Stimulated activated naive CD8-positive, alpha-beta T cell treated with anti-CD3 and anti-CD28 coated beads, Interleukin-15, Interleukin-2, amounts not matched to agents 100 U/mL and 50 U/mL, for 24 hours (primary cell): ENCODE measurements at places on chromosomes 5 and 9.

GRCh38 chr9:128550226-128550625 lies 2.2 kb upstream of the SPTAN1 start:
- peak; percentile 33 for DNase-seq

DNA sequence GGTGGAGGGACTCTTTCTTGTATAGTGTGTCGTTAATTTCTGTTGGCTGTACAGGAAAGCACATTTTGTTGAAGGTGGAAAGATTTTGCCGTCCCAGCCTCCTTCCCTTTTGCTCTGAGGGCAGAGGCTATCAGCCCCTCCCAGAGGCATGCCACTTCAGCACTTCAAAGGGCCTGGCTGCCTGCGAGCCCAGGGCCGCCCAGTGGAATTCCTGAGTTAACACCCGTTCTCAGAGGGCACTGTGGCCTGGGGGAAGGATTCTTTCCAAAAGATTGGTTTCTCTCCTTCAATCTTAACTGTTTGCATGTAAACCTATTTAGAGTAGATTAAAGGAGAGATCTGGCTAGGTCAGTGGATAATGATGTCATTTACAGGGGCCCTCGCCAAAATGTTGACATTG lies 238.6 kb downstream of the FANCC start:
- no peak for DNase-seq

DNA sequence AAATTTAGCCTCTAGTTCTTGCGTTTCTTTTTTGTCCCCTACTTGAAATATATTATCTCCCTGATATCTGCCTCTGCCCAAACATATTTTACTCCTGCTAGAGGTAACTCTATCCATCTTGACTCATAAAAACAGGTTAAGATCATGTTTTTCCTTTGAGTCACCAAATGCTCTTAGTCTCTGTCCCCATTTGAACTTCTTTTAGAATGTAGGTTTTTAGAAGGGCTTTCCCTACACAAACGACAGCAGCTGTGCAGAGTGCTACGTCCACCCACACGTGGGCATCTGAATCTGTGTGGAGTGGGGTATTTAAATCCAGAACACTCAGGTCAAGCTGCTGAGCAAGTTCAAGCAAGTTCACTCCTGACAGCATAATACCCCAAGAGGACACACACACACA lies 2.2 kb downstream of the HSD17B3 start:
- DNase-seq: no peak

GRCh38 chr9:87435189-87435880 lies 62.3 kb upstream of the DAPK1 start:
- DNase-seq: no peak

DNA sequence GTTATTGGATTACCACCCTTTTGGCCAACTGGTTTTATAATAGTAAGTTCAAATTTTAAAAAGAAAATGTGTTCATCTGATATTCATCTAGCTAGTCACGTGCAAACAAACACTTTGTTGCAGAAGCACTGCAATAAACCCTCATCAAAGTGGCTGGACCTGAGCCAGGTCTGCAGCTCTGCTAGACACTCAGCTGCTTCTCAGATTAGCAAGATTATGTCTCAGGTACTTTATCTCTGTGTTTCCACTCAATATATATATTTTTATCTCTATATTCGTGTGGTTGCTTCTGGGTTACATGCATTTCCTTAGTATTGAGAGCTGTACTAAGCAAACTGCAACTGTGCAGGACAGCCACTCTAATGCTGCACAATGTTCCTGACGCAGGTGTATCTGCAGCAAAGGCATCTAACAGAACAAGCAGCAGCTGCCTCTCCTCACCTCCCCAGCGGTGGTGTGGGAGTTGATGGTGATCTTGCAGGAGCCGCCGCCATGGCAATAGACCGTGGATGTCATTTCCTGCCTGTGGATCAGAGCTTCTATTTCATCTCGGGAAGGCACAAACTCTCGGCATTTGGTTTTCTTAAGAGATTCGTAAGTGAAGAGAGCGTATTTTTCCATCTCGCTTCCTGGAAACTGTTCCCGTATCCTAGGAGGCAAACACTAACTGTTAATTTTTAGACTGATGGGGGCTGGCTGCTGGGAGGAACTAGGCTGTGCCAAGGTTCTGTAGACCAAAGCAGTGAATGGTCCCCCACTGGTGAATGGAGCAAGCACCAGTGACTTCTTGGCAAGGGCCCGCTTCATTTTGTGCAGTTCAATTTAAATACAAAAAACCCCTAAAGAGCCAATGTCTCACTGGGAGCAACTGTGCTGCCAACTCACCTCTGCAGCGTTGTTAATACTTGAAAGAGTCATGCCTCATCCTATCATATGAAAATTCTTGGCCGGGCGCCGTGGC lies 56.7 kb upstream of the RETREG1 start:
- peak; percentile 16 for DNase-seq

DNA sequence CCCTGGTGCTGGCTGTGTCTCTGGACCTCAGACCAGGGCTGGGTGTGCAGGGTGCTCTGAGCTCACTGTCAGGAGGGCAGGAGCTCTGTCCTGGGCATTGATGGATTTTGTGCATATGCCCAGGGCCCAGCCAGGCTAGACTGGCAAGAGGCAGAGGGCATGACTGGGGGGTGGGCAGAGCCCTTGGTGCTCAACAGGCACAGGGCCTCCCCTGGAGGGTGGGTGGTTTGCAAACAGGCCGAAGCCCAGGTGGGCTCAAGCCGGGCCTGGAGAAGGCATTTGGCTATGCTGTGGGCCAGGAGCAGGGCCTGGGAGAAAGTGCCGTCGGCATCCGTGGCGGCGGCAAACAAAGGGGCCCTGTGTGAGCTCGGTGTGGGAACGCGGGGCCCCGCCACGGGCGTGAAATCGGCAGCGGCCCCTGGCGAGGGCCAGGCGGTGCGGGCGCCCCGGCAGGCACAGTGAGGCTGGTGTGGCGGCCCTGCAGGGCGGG lies 1.9 kb upstream of the NRARP start:
- peak; percentile 21 for DNase-seq

- no peak for DNase-seq
Observed at GRCh38 chr5:139232147-139232724, 34.1 kb upstream of the SIL1 start.

DNA sequence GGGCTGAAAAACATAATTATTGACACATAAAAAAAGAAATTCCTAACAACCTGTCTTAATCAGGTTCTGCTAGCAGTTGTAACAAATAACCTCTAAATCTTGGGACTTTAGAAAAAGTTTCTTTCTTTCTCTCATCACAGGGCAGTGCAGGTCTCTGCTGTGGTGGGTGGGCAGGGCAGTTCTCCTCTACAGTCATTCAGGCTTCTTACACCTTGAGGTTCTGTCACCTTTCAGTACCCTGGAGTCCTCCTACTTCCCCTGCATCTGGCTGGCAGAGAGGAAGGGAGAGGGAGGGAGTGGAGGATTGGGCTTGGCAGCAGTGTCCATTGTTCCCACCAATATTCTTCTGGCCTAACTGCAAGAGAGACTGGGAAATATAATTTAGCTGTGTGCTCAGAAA lies 112.2 kb upstream of the ANKRD55 start:
- DNase-seq: no peak

DNA sequence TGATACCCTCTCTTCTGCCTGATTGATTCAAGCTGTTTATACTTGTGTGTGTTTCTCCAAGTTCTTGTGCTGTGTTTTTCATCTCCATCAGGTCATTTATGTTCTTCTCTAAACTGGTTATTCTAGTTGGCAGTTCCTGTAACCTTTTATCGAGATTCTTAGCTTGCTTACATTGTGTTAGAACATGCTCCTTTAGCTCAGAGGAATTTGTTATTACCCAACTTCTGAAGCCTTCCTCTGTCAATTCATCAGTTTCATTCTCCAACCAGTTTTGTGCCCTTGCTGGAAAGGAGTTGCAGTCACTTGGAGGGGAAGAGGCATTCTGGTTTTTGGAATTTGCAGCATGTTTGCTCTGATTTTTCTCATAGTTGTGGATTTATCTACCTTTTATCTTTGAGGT lies 126.2 kb upstream of the FTMT start:
- no peak for DNase-seq

DNA sequence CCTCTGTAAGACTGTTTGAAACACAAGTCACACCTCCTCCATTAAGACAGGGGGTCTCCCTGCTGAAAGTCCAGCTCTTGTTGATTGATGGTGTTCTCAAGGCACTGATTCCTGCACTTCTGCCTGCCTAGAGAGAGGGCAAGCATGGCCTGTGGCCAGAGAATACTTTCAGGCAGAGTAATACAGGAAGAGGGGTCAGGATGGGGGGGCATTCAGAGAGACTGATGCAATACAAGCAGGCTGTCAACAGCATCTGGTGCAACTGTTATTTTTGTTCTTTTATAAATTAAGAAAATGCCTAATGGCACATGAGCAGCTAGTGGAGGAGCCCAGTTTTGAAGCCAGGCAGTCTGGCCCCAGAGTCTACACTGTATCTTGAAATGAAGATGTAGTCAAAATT lies 302.2 kb downstream of the DIRAS2 start:
- DNase-seq: no peak

DNA sequence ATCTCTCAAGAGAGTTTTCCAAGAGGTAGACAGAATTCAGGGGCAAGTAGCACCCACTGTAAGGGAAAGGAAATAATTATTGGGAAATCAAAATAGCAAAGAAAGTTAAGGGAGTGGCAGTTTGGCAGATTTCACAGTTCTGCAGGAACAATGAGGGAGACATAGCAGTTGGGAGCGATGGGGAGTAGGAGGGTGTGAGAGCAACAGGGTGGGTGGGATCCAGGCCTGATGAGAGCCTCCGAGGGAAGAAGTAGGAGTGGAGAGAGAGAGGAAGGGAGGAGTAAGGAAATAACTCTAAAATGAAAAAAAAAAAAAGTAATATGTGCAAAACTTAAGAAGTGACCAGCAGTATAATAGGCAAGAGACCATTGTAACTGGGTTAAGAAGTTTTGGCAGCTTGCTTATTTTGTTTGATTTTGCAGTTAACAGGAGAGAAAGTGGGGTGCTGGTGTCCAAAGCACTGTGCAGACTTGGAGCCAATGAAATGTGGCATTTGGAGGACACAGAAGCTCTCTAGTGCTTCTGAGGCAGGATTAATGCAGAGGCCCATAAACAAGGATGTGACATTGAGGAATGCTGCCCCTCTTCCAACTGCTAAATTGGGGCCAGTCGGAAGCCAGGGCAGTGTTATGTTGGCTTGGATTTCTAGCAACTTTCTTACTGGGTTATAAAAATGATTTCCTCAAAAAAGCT lies 10.2 kb downstream of the TNFAIP8 start:
- DNase-seq: no peak

DNA sequence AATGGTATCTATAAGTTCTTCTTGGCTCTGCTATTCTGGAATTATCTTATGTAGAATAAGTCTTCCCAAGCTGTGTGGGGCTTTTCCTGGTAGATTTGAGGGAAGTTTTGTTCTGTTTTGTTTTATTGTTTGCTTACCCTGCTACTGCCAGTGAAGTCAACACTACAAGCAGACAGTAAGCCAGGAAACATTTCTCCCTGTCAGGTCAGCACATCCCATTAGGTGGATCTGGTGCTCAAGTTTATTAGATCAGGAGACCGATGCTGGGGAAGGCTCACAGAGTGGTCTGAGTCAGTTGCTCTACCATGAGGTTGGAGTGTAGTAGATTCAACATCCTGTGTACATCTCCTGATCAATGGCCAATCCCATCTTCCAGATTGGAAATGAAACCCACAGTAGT lies 79.1 kb downstream of the ADRB2 start:
- DNase-seq: no peak

DNA sequence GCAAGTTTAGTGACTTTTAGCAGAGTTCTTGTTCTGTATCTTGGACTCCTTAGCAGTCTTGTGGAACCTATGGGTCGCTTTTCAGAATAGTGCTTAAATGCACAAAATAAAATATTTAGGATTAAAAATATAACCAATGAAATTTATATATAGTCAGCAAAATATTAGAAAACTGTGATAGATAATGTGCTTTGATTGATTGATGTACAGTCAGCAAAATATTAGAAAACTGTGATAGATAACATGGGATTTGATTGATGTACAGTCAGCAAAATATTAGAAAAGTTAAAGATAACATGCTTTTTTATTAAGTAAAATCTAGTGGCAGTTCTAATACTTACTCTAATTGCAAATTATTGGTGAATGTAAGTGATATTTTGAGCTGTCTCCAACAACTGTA lies 16.1 kb downstream of the PALM2AKAP2 start:
- DNase-seq: no peak

GRCh38 chr9:7094052-7094451 lies 336.3 kb downstream of the KDM4C start:
- no peak for DNase-seq

GRCh38 chr9:112286926-112287325 lies 46.5 kb downstream of the PTBP3 start:
- no peak for DNase-seq

DNA sequence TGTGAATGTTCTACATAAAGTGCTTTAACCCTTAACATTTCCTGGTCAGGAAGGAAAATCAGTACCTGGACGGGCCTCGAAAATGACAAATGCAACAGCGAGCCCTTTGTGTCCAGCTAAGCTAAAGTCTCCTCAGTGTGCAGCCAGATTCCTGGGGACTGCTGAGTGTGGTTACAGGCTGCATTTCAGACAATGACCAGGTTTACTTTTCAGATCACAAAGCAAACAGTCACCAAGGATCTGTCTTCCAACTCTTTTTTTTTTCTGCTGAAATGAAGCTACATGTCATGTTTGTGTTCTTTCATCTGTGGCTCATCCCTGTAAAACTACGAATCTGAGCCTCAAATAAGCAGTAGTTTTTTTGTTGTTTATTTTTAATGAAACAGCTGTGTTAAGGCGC lies 20.8 kb downstream of the SLC46A2 start:
- DNase-seq: no peak

GRCh38 chr5:63125862-63126261 lies 547.2 kb downstream of the LRRC70 start:
- DNase-seq: no peak

GRCh38 chr9:119697996-119698395 lies 328.8 kb upstream of the BRINP1 start:
- DNase-seq: no peak

DNA sequence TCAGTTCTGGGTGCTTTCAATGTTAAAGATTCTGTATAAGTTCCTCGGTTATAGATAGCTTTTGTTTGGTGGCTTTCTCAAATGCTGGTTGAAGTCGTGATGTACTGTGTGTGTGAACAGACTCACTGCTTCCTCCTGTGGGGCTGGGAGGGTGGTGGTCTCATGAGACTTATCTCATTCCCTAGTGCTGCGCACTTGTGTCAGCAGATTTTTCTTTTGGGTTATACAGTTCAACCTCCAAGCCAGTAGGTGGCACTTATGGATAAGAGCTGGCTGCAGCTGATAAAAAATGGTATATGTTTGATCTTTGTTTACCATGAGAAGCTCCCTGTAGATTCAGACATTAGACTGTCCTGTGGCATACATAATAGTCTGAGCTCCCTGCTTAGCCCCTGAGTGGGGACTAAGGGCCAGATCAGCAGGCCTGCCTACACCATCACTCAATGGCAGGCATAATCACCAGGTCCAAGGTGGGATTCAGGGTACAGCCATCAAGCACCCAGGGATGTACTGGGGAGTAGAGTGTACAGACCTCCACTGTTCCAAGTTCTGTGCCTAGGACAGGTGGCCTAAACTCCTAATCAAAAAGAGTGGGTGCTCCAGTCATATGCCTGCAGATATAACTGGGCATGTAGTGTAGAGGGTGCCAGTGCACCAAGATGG lies 174.2 kb downstream of the OXCT1 start:
- DNase-seq: no peak
